Activated naive CD8-positive, alpha-beta T cell treated with anti-CD3 and anti-CD28 coated beads, Interleukin-2, amount 50 U/mL, for 16 hours (primary cell): ENCODE measurements at places on chromosomes 1 and 21.

- no peak for DNase-seq
Observed at GRCh38 chr1:172875892-172876291, 174.8 kb downstream of the TNFSF18 start.

GRCh38 chr1:59214248-59215208 is 82.4 kb upstream of the FGGY start:
- DNase-seq: no peak

- no peak for DNase-seq
Observed at GRCh38 chr1:205440476-205441317, 15.1 kb downstream of the BLACAT1 start.

- DNase-seq: no peak
Observed at GRCh38 chr1:108000620-108001111, 35.7 kb upstream of the VAV3 start.

DNA sequence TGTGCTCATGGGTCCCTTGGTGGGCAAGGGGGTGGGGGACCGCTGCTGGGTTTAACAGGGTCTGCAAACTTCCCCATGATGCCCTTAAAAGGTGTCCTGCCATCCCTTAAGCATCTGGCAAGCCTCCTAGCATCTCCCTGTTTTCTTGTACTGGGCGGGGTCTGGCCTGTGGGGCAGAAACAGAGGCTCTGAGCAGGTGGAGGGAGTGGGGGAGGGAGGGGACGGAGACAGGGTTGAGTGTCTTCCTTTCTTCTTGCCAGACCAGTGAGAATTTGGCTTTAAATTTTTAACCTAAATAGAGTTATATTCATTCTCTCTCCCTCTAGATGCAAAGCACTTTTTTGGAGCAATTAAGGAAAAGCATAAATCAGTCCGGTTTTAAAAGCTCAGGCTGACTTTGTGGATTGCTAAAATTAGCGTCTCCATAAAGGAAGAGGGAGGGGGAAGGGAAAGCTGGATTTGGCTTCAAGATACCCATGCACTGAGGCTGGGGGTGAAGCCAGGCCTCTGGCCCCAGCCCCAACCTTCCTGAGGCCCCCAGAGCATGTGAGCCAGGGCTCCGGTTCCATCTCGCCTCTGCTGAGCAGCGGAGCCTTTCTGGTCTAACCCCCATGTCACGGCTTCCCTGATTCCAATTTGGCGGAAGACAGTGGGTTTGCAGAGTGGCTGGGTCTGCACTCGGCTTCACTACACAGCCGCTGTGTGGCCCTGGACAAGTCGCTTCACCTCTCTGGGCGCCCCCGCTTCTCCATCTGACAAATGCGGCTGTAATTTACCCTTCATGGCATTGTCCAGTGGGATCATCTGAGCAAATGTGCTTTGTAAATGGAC is 25.3 kb downstream of the IGSF21 start:
- no peak for DNase-seq

DNA sequence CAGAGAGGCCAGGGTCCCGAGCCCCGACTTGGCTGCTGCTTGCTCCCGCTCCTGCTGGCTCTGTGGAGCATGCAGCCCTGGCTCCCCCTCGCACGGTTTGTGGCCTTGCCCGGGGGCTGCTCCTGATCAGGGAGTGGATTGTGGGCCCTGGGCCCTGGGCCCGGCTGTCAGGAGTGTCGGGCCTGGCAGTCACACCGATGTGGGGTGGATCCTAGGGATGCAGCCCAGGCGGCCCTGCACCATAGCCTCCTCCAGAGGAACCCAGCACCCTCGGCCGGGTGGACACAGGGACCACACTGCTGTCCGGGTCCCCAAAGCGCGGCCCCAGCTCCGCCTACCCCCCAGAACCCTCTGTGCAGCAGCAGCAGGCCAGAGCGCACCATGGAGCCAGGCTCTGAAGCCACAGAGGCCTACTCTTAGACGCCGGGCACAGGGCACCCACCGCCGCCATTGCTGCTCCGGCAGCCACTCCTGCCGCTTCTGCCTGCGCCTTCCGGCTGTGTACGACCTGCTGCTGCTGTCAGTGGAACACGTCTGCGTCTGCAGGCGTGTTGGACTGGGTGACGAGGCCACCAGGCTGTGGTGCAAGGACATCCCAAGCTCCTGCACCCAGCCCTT is 9.4 kb downstream of the SLX9 start:
- DNase-seq: no peak

DNA sequence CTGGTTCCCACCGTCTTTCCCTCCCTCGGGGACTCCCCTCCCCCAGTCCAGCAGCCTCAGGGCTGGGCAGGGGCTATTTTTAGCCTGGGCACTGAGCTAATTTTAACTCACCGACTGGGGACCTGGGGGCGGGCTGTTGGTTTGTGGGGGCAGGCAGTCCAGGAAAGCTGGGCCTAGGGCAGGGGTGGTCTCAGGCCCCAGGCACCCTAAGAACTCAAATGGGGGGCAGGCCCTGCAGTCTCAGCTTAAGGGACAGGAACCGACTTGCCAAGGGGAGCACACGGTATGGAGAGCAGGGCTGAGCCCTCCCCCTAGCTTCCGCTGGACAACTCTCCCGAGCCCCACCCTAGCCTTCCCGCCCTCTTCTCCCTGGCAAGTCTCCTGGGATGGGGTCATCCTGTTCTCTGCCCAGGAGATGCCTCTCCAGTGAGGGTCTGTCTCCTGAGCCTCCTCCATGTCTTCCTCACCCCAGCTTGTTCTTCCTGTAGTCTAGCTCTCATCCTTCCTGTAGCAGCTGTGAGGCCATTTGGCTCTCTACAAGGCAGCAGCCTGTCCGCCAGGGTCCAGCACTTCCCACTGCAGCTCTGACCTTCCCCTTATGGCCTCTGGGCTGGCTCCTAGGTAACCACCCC is 10.1 kb downstream of the MEF2D start:
- no peak for DNase-seq

DNA sequence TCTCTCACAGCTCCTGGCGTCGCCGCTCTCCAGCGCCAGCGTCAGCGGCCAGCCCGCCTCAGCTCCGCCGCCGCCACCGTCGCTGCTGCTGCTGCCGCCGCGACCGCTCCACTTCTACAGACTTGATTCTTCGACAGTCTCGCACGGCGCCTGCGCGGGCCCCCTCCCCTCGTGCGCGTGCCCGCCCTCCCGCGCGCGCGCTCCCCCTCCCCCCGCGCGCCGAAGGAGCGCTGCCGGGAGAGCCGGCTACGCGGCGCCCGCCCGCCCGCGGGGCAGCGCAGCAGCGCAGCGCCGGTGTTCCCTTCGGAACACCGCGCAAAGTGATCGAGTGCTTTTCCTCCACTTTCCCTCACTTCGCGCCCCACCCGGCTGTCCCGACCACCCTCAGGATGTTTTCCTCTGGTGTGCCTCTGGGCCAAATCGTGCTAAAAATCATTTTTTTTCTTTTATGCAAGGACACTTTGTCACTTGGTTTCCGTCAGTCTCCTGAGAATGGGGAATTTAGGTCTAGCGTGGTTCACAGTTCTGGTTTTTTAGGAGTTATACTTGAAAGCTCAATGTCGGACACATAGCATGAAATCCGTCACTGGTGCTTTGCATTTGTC is at the start of gene IRF2BP2:
TSS of gene IRF2BP2 (minus strand) at position 118 of the 605 bp plus-strand sequence. CDS start 684 bp downstream, outside the sequence.
- DNase-seq: no peak

GRCh38 chr21:22516230-22516629 is 1518.0 kb downstream of the NCAM2 start:
- DNase-seq: no peak

DNA sequence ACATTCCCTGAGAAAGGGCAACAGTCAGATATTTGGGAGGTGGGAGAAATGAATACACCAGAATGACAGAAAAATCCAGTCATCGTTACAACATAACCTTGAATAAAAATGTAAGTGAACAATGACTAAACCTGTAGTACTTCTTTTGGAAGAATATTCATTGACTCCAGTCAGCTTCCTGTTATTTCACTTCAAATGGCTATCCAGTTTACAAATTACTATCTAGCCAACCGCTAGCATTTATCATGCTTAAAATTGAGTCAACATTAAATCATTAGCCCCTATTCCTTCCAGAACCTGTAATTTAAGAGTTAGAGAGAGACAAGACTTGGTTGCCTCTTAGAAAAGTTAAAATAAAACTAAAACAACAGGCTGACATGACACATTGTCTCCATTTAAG is 33.6 kb downstream of the WLS start:
- no peak for DNase-seq

DNA sequence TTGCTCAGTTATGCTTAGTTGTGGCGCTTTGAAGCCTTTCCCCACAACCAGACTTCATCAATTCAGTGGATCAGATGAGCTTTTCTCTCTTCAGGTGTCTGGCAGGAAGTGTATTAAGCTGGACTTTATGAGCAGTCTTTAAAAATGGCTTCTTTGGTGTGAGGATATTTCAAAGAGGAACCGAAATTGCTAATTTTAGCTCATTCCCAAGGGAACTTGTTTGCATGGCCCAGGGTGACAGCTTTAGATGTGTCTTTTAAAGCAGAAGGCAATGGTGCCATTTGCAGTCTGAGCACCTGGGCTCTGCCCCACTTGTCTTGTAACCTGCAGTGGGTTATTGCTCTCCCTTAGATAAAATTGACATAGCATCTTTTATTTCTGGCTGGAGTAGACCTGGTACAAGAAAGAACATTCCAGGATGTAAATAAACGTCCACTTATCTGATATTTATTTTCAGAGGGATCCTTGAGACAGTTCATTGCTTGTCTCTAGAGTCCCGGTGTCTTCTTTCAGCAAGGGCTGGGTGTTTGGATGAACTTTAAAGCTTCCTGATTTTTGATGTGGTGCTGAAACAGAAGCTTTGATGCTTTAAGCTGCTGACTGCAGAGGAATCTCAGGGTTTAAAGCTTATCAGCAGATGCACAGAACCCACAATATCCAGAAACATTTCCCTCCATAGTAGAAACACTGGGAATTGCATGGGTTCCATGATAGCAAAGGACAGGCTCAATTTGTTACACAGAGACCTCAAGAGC is 241.7 kb downstream of the ADGRL2 start:
- DNase-seq: no peak

DNA sequence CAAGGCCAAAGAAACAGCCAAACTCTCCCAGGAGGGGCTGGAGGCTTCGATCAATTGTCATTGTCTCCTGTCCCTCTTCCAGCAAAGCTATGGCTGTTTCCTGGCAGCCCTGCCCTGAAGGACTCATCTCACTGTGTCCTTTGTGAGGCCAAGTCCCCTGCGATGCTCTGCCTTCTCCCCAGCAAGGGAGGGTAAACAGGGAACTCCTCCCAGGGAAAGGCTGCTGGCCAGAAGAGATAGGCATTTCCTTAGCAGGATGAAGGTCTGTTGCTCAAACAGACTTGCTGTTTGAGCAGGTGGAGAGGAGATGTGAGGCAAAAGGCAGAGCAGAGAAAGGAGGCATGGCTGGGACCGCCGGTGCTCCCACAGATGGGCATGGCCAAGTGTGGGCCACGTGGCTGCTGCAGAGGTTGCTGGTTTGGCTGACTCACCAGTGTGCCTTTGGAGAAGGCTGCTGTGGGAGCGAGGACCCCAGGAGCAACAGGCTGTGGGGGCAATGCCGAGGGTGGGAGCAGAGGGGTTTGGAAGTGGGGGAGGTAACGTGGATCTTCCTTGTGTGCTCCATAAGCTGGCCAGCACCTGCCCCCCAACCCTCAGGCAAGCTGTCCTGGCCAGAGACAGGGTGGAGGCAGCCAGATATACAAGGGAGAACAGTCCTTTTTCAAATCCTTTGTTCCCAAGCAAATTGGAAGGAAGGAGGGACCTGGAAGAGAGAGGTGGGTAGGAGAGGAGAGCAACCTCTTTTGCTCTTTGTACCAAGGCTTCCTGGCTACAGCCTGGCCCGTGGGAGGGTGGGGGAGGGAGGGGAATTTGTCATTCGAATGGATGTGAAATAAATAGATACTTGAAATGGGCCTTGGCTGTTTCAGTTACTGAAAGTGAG is 449.8 kb downstream of the SIPA1L2 start:
- DNase-seq: no peak

GRCh38 chr1:168217664-168218063 is 8.1 kb upstream of the SFT2D2 start:
- DNase-seq: no peak

DNA sequence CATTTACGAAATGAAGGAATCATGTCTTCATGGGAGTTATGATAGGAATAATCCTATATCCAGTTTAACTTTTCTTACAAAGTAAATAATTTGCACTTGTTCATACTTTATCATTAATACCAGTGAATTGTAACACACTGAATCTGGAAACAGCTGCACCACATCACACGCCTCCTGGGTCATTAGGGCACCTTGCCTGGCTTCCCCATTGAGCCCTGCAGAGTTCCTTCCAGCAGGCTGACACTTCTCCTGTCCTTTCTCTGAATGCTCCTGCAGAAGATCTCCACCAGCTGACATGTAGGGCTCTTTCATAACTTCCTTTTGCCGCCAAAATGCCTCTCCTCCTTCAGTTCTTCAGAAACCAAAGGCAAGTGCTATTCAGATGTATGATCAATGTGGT is 201.1 kb downstream of the DAB1 start:
- DNase-seq: no peak

- DNase-seq: no peak
Observed at GRCh38 chr1:7047866-7048265, 262.6 kb downstream of the CAMTA1 start.

DNA sequence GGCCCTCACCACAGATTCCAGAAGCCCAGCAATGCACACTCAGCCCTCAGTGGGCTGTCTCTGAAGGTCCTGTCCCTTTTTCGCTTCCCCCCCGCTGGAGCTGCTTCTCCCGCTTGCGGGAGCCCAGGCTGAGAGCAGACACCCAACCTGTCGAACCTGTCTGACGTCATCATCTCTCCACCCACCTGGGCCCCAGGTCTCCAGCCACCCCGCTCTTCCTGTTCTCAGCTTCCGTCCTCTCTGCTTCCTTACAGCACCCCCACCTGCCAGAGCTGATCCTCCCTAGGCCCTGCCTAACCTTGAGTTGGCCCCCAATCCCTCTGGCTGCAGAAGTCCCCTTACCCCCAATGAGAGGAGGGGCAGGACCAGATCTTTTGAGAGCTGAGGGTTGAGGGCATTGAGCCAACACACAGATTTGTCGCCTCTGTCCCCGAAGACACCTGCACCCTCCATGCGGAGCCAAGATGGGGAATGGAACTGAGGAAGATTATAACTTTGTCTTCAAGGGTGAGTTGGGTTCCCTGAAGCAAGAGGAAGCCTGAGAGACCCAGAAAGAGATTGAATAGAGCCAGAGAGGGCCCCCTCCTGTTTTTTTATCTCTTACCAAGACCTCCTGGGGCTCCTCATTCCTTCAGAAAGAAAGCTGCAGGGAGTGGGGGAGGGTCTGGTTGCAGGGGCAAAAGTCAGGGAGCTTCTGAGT is at the start of gene RAB25:
TSS of gene RAB25 (plus strand) at position 224 of the 700 bp plus-strand sequence. CDS start at position 465, 241 bp downstream.
- DNase-seq: no peak

GRCh38 chr1:198907423-198907746 is 268.5 kb downstream of the PTPRC start:
- no peak for DNase-seq

GRCh38 chr1:184032306-184032929 is 5.1 kb downstream of the COLGALT2 start:
- no peak for DNase-seq
